ENCODE measurements at places on chromosomes 7 and 10.

DNA sequence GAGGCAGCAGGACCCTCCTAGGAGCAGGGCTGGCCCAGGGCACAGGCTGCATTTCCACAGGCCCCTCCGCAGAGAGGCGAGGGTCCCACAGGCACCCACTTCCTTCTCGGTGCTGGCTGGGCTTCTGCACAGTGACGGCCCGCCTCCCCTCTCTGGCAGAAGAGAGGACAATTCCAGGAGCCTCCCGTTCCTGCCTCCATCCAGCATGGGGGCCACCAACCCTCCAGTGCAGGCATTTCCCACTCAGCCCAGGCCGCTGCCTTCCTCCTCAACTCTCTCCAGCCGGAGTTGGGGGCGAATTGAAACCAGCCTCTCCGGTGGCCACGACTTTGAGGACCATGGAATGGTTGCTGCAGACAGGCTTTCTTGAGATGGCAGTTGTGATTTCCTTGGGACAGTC, 125.0 kb upstream of the PPP2R2D start:
- no peak for DNase-seq

DNA sequence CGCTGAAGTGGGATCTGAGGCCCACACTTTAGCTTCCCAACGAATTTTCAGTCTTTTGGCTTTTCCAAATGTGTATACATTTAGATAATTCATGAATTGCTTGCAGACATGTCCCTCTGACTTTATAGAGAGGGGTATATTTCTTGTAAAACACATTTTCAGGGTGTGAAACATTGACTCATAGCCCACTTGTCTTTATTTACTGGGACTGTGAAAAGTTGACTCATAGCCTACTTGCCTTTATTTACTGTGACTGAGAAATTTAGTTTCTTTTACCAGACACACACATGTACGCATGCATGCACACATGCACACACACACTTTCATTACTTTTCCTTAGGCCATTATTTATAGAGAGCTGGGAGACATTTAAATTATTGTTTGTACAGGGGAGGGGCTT, 79.1 kb downstream of the VTI1A start:
- DNase-seq, result no peak

DNA sequence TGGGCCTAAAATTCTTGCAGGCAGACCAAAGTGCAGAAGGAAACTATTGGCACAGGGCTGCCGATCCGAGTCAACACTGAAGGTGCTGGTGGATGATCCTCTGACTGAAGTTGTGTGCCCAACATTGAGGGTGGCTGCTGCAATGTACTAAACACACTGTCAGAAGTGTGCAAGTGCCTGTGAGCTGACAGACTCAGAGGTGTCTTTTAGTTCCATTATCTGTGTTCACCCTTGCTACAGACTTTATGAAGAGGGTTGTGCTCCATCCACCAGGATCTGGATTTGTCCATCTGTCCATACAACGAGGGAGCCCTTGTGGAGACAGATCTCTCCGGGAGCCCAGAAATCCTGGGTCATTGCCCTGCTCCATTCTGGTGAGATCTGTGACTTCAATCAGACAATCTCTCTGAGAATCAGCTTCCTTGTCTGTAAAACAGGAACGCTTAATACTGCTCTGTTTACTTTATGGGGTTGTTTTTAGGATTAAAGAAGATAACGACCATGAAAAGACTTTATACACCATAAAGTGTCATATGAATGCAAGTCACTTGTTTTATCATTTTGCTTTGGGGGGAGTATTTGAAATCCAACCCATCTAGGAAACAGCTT, 9.5 kb upstream of the TRPV6 start:
- no peak for DNase-seq

DNA sequence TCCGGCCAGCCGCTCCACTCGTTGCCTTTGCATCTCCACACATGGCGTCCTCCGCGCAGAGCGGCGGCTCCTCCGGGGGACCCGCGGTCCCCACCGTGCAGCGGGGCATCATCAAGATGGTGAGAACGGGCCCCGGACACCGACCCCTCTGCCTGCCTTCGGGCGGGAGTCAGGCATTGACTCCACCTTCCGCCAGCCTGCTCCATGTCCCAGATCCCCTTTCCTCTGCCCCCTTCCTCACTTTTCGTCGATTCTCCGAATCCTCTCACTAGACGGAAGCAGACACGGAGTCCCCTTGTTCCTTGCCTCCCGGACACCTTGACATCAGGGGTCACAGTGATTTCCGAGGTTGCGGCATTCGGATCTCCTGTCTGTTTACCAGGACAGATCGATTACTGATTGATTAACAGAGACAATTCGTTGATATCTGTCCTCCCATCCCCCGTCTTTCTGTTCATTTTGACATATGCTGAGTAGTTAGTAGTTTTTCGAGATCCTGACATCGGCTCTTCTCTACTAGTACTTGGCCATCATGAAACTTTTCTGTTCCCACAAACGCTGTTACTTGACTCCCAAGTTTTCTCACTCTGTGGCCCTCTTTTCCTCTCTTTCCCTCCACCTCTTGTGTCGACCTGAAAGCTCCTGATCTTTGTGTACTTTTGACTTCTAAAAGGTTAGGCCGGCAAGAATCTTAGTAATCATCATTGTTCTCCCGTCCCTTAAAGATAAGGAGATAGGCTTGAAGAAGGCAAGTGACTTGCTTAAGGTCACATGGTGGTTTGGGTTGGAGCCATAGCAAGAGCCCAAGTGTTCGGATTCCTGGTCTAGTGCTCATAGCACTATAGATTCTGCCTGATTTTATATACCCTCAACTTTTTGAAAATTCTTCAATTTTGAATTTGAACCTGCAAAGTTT, 597 bp downstream of the SND1 start:
- DNase-seq, result no peak

GRCh38 chr7:76411626-76412025, 2.1 kb upstream of the SSC4D start:
- no peak for DNase-seq

- no peak for DNase-seq
These were observed 58.5 kb downstream of the CCDC6 start for GRCh38 chr10:59847888-59848287.

- no peak for DNase-seq
These were observed 473.7 kb downstream of the TYW1 start for GRCh38 chr7:67470256-67470751.

DNA sequence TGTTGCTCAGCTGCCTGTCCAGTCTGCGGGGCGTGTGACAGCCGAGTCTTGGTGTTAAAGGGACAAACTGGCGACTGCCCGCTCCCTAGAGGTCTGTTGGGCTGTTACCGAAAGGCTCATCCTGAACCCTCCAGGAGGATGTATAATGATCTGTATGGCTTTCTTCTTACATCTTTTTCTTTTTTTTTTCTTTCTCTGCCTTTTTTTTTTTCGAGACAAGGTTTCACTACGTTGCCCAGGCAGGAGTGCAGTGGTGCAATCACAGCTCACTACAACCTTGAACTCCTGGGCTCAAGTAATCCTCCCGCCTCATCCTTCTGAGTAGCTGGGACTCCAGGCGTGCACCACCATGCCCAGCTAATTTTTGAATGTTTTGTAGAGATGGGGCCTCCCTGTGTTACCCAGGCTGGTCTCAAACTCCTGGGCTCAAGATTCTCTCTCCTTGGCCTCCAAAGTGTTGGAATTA, 857 bp downstream of the INTS15 start:
- DNase-seq, result no peak

DNA sequence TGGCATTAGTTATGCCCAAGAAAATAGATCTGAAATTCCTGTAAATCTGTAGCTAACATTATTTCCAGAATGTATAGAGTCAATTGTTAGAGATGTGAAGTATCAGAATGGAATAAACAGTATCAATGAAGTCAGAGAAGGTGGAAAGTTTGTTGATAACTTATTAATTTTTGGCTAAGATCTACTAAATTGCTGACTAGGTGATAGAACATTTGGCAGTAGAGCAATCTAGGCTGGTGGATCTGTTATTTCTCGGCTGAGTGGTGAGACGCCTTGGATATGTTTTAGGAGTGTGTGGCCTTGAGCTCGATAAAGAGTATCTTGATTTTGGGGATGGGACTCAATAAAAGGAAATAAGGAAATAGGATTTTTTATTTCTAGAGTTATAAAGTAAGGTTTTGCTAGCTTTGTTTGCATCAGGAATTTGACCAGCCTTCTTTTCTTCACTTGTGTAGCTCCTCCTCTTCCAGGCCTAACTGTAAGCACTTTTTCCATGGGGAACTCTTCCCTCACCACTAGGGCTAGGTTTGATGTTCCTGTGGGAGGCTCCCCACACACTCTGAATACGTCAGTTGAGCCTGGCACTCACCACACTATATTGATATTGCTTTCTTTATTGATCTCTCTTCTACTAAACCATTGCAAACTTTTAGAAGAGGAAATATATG, 86.8 kb upstream of the CSTF2T start:
- DNase-seq, result no peak

DNA sequence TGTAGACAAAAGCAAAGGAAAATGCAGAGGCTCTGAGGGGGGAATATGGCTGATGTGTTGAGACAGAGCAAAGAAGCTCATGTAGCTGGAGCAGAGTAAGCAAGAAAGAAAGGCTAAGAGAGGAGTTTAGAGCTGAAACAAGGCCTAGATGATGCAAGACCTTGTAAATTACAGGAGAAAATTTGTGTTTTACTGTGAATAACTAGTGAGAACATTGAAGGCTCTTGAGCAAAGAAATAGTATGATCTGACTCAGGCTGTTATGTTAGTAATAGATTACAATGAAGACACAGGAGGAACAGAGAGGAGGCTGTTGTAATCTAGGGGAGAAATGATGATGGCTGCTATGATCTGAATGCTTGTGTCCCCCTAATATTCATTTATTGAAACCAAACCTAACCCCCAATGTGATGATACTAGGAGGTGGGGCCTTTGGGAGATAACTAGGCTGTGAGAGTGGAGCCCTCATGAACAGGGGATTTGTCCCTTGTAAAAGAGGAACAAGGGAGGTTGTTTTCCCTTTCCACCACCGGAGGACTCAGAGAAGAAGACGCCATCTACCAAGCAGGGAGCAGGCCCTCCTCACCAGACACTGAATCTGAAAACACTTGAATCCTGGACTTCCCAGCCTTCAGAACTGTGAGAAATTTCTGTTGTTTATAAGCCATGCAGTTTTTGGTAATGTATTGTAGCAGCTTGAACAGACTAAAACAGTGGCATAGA, 394.9 kb downstream of the HTR7 start:
- peak; percentile 35 for DNase-seq

- DNase-seq, result no peak
These were observed 296.0 kb upstream of the KIAA1217 start for GRCh38 chr10:23912884-23913404.

- DNase-seq, result no peak
These were observed 52.6 kb downstream of the HABP2 start for GRCh38 chr10:113605268-113605978.

DNA sequence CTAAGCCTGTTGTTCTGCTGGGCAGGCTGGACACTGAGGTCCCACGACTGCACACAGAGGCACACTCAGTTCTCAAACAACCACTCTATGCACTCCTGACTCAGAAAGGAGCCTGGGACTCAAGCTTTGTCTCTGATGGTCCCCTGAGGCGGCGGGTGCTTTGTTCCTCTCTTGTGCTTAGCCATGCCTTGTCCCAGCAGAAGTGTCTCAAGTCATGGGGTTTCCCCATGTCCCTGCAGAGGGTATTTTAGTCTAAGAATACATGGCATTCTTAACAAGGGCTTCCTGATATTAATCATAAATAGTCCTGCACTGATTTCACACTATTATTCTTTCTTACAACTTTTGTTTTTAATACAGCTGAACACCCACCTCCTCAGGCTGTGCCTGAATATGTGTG, 72.5 kb downstream of the CXCL12 start:
- DNase-seq, result no peak

- no peak for DNase-seq
These were observed 233.5 kb upstream of the HDAC9 start for GRCh38 chr7:18262058-18262457.

DNA sequence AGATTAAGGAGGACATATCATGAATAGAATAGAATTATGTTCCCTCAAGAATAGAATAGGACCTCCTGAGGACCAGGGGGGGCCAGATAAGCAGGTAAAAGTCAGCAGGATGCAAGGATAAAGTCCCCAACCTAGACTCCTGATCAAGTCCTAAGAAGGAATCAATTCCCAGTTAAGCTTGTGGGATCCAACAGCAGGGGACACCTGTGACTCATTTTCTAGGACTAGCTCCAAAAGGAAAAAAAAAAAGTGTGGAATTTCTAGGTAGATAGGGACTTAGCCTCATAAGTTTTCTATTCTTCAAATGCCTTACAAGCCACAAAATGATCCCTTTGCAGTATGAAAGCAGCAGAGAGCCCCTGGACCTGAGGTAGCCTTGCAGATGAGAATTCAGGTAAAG, 336.2 kb downstream of the WDR11 start:
- DNase-seq, result no peak
